Activated CD4-positive, alpha-beta T cell treated with anti-CD3 and anti-CD28 coated beads for 1 hour (primary cell): ENCODE measurements at places on chromosomes 4 and X.

DNA sequence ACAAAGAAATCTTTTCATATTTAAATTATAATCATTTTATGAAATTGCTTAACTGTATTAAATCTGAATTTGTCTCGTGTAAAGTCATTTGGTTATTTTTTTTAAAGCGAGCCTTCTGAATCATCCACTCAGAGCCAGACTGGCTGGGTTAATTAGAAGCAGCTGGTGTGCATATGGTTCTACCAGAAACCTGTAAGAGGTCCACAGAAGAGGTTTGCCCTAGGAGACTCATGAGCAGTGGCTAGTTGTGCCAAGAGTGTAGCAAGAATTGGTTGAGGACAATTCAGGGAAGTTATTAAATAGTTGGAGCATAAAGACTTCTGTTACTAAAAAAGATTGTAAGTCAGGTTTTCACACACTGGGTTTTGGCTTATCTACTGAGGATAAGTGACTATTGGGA lies 267.4 kb downstream of the IL1RAPL2 start:
- DNase-seq: no peak

DNA sequence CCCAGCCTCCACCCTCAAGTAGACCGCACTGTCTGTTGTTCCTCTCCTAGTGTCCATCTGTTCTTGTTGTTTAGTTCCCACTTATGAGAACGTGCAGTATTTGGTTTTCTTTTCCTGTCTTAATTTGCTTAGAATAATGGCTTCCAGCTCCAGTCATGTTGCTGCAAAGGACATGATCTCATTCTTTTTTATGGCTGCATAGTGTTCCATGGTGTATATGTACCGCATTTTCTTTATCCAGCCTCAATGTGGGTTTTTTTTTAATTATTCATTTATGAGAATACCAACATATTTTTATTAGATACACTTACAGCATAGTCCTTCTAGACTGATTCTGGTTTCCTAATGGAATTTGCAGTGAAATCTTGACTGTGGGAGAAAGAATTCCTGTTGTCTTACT lies 1.3 kb downstream of the VMA21 start:
- DNase-seq: no peak

GRCh38 chr4:90137555-90137954 lies 10.4 kb downstream of the CCSER1 start:
- DNase-seq: no peak

DNA sequence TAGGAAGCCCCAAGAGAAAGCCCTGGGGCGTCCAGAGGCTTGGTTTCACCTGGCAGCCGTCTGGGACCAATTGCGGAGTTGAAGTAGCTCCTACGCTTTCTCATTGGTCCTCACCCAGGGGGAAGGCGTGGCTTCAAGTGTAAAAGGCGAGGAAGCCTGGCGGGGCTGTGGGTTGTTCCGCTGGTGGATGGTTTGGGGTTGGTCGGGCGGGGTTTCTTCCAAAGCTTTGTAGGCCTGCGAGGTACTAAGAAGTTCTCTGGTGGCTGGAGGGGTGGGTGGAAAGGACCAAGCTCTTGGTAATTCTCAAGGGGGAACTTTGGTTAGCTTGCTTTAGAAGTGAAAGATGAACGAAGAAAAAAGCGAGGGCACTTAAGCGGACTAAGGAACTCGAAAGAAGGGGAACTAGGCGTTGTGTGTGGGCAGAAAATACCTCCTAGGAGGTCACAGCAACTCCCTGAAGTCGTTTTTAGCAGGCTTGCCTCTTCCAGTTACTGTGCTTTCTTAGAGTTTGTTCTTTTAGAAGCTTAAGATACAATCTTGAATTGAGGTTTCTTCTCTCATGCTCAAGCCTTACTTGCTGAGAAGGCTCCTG lies 36.6 kb downstream of the CCNG2 start:
- peak; percentile 67 for DNase-seq

- no peak for DNase-seq
Observed at GRCh38 chr4:120939693-120940092, 17.2 kb upstream of the PRDM5 start.

GRCh38 chr4:42672359-42673081 lies 15.6 kb upstream of the ATP8A1 start:
- no peak for DNase-seq

DNA sequence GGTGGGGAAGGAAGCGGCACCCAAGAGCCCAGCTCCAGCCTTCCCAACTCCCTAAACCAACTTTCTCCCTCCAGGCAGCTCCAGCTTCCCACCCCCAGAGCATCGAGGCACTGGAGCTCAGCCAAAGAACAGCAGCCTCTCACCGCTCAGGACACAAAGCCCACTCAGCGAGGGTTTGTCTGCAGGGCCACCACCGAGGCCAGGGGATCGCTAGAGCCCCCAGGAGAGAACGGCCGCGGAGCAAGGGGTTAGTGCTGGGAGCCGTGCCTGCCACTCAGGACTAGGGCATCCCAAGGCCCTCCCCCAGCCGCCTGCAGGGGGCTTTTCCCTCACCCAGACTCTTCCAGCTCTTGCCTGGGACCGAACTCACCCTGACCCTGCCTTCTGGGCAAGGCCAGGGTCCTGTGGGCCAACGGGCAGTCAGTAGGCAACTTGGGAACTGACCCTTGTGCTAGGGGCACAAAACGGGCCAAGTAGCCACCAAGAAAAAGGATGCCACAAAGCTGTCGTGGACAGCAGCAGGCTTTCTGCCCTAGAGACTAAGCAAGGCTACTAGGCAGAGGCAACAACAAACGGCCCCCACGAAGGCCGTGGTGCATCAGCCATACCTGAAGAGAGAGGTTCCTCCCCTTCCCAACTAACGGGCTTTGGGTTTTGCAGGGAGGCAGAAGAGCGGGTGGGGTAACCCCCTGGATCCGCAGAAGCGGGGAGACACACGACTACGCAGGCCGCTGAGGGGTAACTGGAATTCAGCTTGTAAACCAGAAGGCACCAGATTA lies 2.3 kb downstream of the HCFC1 start:
- no peak for DNase-seq

GRCh38 chrX:9356846-9357245 lies 108.0 kb upstream of the TBL1X start:
- DNase-seq: no peak

DNA sequence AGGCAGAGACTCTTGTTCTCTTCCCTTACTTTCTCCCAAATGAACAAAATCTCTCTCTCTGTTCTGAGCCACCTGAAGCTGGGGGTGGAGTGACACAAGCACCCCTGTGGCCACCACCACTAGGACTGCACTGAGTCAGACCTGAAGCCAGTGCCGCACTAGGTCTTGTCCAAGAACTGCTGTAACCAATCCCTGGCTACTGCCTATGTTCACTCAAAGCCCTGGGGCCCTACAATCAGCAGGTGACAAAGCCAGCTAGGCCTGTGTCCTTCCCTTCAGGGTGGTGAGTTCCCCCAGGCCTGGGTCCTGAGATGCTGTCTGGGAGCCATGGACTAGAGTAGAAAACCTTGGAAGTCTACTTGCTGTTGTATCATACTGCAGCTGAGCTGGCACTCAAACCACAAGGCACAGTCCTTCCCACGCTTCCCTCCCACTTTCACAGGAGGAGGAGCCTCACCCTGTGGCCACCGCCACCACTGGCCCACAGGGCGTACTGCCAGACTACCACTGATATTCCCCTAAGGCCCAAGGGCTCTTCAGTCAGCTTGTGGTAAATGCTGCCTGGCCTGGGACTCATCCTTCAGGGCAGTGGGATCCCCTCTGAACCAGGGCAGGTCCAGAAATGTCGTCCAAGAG lies 119.1 kb downstream of the RTL9 start:
- DNase-seq: no peak

DNA sequence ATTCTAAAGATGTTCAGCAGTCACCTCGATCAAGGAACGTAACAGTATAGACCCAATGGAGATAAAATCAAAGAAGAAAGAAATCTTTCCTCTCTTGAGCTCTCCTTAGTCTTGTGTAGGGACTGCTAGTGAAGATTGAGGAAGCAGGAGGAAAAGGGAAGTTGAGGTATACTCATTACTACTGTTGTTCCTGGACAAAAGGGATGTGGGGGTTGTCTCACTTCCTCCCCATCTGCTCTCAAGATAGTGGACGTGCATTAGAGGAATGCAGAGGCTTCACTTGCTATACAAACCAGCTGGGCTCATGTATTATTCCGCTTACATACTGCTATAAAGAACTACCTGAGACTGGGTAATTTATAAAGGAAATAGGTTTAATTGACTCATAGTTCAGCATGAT lies 208.9 kb upstream of the ARHGEF9 start:
- no peak for DNase-seq

- no peak for DNase-seq
Observed at GRCh38 chr4:108114503-108114902, 54.2 kb downstream of the LEF1 start.

- DNase-seq: no peak
Observed at GRCh38 chrX:47637546-47638195, 7.9 kb upstream of the CFP start.

GRCh38 chr4:8283161-8283560 lies 13.6 kb downstream of the HTRA3 start:
- no peak for DNase-seq

GRCh38 chrX:64976673-64977040 lies 407 bp upstream of the ZC4H2 start:
- no peak for DNase-seq

- no peak for DNase-seq
Observed at GRCh38 chrX:49932791-49933190, 10.4 kb downstream of the CLCN5 start.

GRCh38 chrX:17553469-17553868 lies 178.5 kb downstream of the NHS start:
- DNase-seq: no peak
